Putamen (tissue), 1 donor: ENCODE measurements at places on chromosomes 16 and 17.

DNA sequence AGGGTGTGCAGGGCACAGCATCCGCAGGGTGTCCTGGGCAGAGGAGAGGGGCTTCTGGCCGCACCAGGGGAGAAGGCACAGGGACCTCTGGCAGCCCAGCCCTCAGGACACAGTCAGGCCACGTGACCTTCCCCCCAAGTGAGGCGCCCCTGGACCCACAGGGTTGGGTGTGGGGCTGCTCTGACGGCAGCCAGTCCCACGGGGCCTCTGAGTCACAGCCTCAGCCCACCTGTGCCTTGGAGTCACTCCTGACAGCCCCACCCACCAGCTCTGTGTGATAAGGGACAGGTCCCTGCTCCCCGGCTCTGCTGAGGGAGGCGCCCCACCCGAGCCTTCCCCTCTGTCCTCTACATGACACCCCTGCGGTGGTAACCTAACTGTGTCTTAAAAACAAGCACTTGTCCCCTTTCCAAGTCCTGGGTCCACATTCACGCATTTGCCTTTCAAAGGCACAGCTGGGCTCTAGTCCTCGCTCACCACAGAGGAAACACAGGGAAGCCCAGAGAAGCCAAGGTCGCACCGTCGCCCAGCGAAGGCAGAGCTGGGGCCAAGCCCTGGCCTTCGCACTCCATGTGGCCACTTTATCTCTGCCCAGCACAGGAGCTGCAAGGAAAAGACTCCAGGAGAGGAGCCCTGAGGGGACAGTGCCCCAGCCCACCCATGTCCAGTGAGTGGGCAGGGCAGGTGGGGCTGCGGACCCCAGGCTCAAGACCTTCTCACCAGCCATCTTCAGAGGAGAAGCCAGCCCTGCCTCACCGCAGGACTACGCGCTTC lies 5.1 kb upstream of the NPTX1 start:
- DNase-seq = peak; percentile 42

- no peak for DNase-seq
Measured at GRCh38 chr16:30521873-30522641, 4.3 kb downstream of the ZNF768 start.

GRCh38 chr17:21036361-21036881 lies 6.4 kb downstream of the USP22 start:
- DNase-seq = no peak

- DNase-seq = no peak
Measured at GRCh38 chr16:80991792-80992430, 14.8 kb downstream of the CMC2 start.

GRCh38 chr17:68674029-68674925 lies 73.1 kb upstream of the FAM20A start:
- no peak for DNase-seq

DNA sequence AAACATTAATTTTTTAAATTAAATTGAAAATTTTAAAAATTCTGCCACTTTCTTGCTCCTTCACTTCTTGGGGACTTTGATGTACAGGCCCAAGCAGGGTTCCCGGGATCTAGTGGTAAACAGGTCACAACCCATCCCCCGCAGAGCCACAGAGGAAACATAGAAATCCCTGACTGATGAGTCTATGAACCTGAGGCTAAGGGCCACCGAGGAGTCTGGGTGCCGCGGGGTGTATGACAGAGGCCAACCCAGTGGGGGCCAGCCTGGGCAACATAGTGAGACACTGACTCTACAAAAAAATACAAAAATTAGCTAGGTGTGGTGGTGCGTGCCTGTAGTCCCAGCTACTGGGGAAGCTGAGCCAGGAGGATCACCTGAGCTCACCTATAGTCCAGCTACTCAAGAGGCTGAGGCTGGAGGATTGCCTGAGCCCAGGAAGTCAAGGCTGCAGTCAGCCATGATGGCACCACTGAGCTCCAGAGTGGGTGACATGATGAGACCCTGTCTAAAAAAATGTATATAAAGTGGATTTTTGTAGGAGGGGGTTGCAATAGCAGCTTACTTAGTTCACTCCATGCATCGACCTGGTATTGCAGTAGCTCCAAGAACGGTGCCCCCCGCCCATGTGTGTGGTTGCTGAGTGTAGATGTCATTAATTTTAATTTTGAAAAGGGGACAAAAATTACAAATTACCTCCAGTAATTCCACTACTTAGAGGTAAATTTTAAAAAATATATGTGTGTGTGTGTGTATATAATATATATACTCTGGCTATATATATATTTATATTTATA lies 9.2 kb upstream of the FLYWCH1 start:
- no peak for DNase-seq

DNA sequence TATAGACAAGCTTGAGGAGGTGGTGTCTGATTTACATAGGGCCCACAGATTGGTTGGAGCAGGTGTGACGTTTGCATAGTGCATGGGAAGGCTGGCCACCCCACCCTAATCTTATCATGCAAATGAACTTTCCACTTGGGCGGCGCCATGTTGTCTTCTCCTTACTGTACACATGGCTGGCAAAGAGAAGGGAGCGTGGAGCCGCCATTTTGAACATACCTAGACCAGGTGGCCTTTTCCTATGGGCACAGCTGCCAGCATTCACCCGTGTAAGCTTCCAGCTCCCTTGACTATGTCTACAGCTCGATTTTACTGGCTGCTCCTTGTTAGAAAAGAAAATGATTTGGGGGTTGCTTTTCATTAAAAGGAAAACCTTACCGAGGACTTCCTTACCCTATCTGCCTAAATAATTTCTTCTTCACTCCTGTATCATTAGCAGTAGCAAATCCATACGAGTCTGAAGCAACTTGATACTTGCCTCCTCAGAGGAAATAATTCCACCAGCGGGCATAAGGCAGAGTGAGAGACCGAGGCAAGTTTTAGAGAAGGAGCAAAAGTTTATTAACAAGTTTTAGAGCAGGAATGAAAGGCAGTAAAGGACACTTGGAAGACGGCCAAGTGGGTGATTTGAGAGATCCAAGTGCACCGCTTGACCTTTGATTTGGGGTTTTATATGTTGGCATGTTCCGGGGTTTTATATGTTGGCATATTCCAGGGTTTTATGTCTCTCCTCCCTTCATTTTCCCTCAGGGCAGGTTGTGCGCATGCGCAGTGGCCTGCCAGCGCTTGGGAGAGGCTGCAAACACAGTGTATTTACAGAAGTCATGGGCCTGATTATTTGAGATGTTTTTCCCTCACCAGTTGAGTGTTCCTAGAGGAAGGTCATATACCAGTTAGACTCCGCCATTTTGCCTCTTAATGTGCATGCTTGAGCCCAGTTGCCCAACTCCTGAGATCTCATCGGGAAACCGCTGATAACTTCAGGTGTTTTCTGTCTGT lies 65.7 kb downstream of the MARF1 start:
- DNase-seq = no peak

DNA sequence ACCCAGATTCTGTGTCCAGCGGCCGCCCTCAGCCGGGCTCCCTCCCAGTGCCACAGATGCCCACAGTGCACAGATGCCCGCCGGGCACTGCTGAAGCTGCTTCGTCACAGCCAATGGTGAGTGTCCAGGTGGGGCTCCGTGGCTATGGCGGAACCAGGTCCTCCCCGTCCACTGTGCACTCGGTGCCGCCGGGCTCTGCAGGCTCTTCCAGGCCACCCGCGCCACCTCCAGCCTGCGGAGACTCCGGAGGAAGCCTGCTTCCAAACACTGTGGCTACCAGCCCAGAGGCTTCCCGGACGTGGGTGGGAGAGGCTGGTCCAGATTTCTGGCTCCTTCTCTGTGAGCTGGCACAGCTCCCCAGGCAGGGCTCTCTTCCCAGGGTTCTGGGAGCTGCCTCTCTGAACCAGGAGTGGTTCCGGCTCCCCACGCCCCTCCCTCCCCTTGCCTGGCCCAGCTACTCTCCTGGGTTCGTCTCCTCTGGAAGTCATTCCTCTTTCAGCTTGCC lies 2.8 kb upstream of the PYCR1 start:
- DNase-seq = peak; percentile 52

DNA sequence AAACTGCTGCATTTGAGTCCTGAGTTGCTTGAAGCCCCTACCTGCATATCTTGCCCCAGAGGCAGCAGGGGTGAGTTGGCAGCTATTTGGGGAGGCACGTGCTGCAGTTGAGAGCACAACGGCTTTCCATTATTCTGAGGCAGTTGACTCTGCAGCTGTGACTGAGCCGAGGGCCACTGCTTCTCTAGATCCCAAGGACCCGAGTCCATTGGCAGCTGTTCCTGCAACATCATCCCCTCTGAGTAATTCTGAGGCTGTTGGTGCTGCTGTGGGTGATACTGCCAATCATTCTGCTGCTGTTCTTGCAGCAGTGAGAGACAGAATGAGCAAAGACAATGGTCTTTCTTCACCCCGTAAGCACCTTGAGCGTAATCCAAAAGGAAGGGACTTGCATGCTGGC lies 12.7 kb downstream of the TERF2IP start:
- DNase-seq = peak; percentile 73

- DNase-seq = peak; percentile 11
Measured at GRCh38 chr17:74089869-74090464, 113.5 kb upstream of the RPL38 start.

GRCh38 chr17:57586742-57587141 lies 158.4 kb downstream of the CCDC182 start:
- no peak for DNase-seq

- no peak for DNase-seq
Measured at GRCh38 chr17:72967277-72967970, 125.1 kb downstream of the SLC39A11 start.

GRCh38 chr17:61018938-61019337 lies 341.3 kb downstream of the BCAS3 start:
- no peak for DNase-seq

DNA sequence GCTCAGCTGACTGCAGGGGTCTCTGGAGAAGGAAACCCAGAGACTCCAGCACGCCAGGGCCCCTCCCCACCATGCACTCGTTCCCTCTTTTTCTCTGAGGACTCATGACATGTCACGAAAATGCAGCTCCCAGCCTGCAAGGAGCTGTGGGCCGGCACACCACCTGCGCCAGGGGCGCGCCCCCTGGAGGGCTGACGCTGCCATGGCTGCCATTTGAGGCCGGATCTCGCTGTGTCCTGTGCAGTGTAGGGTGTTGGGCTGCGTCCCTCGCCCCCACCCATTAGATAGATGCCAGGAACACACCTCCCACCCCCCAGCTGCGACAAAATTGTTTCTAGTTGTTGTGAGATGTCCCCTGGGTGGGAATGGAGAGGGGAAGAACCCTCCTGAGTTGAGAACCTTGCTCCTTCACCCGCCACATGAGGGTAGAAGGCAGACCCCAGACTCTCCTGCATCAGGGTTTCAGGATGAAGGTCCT lies 8.2 kb downstream of the SYNGR2 start:
- peak; percentile 57 for DNase-seq
